ENCODE measurements at places on chromosomes 5 and 9.

GRCh38 chr5:171882118-171882517 is 96.5 kb downstream of the SMIM23 start:
- no peak for DNase-seq

GRCh38 chr9:106728860-106729259 is 134.1 kb upstream of the ZNF462 start:
- no peak for DNase-seq

GRCh38 chr9:82037126-82037525 is 48.6 kb downstream of the SPATA31D1 start:
- no peak for DNase-seq

GRCh38 chr5:140550147-140551079 is 3.0 kb downstream of the EIF4EBP3 start:
- DNase-seq, result no peak

- DNase-seq, result no peak
Measured at GRCh38 chr9:80605129-80605528, 1033.4 kb downstream of the TLE4 start.

- DNase-seq, result no peak
Measured at GRCh38 chr9:25207402-25208195, 470.6 kb downstream of the TUSC1 start.

GRCh38 chr9:100933656-100934055 is 94.9 kb upstream of the PLPPR1 start:
- no peak for DNase-seq

DNA sequence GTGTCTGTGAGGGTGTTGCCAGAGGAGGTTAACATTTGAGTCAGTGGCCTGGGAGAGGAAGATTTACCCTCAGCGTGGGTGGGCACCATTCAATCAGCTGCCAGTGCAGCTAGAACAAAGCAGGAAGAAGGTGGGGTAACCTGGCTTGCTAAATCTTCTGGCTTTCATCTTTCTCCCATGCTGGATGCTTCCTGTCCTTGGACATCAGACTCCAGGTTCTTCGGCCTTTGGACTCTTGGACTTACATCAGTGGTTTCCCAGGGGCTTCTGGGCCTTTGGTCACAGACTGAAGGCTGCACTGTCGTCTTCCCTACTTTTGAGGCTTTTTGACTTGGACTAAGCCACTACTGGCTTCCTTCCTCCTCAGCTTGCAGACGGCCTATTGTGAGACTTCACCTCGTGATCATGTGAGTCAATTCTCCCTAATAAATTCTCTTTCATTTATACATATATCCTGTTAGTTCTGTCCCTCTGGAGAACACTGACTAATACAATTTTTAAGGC is 38.1 kb downstream of the PBX3 start:
- DNase-seq, result no peak

- DNase-seq, result no peak
Measured at GRCh38 chr5:61623401-61624069, 291.5 kb downstream of the ZSWIM6 start.

DNA sequence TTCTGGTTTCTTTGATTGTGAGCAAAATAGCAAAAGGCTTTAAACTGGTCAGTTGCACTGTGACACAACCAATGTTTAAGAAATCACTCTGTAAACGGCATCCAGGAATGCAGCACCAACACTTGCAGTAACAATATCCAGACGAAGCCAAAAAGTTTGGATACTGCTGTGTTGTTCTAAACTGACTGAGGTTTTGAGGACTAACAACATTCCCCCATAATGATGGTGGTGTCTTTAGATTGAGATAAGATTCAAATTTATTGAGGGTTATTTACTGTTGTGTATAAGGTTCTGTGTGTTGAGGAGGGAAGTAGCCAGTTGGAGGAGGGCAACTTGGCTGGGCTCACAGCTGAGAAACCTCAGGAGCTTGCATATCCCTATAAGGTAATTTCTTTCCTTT is 353.6 kb downstream of the BNC2 start:
- no peak for DNase-seq

DNA sequence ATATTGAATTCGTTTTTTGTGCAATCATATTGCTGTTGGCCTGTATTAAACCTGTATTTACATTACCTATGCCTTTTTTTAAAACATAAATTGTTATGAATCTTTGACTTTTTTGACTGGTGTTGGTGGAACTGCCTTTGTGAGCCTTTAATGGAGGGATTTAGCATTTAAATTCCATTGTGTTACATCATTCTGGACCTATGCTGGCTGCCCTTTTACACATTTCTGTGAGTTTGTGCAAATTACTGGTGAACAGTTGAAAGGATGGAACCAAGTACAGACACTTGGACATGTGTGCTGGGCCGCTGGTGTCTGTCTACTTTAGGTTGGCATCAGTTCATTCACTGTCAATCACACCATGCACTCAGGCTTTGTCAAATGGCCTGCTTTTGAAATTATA is 3.4 kb downstream of the SNX18 start:
- DNase-seq, result no peak
